AG08395 (cell line): ENCODE measurements at places on chromosomes 5 and 9.

DNA sequence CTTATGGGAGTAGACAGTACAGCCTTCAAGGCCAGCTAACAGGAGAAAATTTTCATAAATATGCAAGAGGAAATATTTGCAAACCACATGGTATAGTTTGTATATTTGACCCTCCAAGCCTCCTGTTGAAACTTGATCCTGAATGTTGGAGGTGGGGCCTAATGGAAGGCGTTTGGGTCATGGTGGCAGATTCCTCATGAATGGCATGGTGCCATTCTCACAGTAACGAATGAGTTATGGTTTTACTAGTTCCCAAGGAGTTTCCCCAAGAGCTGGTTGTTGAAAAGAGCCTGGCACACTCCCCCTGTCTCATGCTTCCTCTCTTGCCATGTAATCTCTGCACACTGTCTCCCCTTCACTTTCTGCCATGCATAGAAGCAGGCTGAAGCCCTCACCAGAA lies 3.3 kb upstream of the PAIP1 start:
- DNase-seq = no peak

- no peak for DNase-seq
These were observed 29.1 kb upstream of the SEC16A start for GRCh38 chr9:136511670-136512592.

DNA sequence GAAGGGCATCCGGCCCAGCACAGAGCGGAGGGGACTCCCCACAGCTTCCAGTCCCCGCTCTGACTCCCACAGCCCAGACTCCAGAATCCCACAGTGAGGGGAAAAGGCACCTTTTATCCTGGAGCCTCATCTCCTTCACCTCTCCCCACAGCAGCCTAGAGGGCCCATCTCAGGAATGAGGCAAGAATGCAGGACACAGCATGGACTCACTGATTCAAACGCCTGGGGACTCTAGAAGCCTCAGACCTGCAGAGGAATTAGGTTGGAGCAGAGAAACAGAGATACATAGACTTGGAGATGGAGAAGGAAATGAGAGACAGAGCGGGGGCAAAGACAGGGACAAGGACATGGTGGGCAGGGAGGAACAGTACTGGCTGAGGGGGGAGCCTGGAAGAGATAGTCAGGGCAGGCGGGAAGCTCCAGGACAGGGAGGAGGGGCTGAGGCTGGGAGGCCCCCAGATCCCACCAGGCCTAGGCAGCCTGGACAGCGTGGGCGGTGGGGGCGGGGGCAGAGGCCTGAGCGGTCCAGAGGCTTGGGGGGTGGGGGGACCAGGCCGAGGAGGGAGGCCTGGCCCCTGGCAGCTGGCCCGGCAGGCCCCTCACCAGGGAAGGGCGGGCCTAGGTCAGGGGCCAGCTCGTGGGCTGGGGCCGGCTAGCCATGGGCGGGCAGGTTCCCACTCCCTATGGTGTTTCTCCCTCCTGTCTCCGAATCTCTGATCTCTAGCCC lies 15.8 kb downstream of the CNTFR start:
- DNase-seq = no peak

GRCh38 chr5:78895616-78896015 lies 89.5 kb downstream of the ARSB start:
- DNase-seq = no peak

GRCh38 chr5:165201771-165202518 lies 1696.5 kb downstream of the MAT2B start:
- no peak for DNase-seq

DNA sequence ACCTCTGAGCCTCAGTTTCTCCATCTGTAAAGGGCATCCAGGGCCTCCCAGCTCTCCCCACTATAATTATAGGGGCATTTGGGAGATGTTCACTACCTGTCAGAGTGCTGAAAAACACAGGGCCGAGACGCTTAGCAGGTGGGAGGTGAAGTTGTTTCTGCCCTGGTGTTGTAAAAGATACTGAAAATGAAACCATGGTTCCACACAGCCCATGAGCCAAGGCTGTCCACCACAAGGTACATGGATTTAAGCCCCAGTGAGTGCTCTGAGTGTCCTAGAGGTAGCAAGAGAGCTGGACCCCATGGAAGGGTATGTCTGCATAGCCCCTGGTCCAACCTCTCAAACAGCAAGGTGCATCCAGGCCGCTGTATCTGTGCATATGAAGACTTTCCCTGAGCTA lies 137.5 kb downstream of the C5orf15 start:
- DNase-seq = no peak

GRCh38 chr5:172005708-172006320 lies 624 bp downstream of the FBXW11 start:
- peak; percentile 5 for DNase-seq

DNA sequence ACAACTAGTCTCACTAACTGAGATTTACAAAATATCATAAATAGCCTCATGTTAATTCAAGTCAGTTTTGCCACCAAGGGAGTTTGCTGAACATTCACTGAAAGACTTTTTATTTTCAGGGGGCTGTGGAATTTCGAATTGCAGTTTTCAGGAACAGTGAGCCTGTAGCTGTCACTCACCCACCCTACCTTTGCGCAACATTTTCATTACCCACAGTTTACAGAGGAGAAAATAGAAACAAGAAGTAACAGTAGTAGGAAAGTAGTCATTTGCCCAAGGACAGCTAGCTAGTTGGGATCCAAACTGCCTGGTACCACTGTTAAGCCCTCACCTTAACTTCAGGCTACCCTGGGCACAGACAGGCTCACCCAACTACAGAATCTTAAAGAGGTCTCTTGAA lies 154.1 kb downstream of the ADAMTS12 start:
- DNase-seq = no peak

DNA sequence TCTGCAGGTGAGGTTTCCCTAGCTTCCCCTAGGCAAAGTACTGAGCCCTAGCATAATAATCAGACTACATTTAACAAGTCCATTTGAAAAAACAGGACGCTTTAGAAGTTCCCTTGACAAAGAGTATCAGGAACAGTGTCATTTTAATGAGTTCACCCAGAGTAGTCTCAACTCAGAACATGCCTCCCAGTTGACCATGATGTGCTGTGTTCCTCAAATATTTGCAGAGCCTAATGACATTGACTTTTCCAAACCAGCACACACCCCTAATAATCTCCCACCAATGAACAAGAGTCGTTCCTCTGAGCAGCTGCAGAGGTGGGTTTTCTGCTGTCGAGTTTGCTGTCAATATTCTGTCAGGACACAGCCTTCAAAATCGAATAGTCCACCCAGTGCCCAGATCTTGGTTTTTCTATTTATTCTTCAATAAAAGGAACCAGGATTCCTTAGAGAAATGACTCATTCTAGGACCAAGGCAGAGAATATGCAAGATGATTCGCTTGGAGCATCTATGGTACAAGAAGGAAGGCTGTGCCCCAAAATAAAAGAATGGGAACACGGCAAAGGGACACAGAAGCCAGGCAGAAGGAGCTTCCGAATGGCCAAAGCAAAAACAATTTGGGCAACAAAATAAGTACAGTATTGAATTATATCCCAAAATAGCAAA lies 57.6 kb downstream of the OTULIN start:
- DNase-seq = no peak

GRCh38 chr5:134649163-134649835 lies 714 bp downstream of the SEC24A start:
- DNase-seq = peak; percentile 25

DNA sequence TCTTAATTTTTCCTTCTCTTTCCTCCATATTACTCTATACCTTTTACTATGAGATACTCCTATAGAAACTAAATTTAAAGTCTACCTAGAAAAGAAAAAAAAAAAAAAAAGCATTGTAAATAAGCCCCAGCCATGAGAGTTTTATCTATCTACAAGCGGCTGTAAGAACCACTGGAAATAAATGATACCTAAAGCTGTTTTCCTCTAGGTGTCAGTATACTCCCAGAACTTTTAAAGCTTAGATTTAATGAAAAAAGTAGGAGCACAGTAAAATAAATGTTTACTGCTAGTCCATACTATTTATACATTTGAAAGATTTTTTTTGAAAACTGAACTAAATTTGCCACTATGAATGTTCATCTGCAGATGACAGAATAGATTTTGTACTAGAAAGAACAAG lies 26.2 kb downstream of the TYRP1 start:
- peak; percentile 38 for DNase-seq

- DNase-seq = no peak
These were observed 422.1 kb downstream of the PDE4D start for GRCh38 chr5:59471463-59471862.

GRCh38 chr5:592158-592557 lies 20.0 kb upstream of the CEP72 start:
- DNase-seq = no peak

- DNase-seq = peak; percentile 97
These were observed 49.9 kb upstream of the SLIT3 start for GRCh38 chr5:169350759-169351240.

DNA sequence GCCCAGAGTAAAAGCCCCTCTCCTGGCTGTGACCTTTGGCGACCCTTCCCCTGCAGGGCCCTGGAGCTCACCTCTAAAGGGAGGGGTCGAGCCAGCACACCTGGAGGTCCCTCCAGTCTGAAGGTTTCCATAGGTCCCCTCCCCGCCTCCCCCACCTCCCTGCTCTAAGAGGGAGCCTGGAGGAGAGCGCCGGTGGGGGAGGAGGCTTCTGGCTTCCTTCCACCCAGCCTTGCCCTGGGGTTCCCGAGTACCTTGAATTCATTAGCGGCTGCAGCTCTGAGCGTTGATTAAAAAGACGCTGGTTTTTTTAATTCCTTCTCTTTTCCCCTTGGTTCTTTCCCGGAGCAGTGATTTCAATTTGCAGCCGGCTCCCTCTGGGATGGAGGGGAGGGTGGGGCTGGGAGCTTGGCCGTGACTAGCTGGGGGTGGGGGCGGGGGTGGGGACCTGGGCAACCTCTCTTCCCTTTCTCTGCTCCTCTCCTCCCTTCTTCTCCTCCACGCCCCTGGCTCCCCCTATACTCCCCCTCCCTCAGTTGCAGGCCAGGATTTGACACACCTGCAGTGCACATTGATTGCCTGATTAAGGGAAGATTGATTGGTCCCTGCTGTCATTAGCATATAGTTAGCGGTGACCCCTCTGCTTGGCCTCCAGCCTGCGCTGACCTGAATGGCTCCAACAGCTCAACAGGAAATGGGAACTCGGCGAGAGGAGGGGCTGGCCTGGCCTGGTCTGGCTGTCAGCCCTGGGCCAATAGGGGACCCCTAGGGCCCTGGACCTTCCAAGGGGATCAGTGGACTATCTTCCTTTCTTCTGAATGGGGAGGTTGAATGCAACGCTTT lies 67.5 kb upstream of the RAPGEF1 start:
- no peak for DNase-seq

GRCh38 chr5:133806847-133807246 lies 161.6 kb downstream of the C5orf15 start:
- no peak for DNase-seq

DNA sequence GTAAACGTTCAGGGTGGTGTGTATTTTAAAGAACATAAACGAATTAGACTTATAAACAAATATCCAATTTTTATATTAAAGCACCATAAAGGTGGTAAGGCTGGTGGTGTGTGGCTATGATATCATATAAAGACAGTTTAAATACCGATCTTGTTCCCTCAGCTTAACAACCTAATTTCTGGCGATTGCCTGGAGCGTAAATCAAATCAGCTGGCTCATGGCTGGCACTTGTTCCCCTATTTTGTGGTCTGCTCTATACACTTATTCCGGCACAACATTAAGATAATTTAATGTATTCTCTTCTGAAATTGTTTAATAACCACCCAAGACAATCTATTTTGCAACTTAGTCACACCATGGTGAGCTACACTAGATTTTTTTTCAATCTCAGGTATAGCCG lies 2.4 kb upstream of the HAPLN1 start:
- no peak for DNase-seq

GRCh38 chr9:82679472-82679871 lies 383.5 kb downstream of the RASEF start:
- no peak for DNase-seq

- DNase-seq = peak; percentile 49
These were observed 1.2 kb downstream of the UHRF2 start for GRCh38 chr9:6414247-6414641.

DNA sequence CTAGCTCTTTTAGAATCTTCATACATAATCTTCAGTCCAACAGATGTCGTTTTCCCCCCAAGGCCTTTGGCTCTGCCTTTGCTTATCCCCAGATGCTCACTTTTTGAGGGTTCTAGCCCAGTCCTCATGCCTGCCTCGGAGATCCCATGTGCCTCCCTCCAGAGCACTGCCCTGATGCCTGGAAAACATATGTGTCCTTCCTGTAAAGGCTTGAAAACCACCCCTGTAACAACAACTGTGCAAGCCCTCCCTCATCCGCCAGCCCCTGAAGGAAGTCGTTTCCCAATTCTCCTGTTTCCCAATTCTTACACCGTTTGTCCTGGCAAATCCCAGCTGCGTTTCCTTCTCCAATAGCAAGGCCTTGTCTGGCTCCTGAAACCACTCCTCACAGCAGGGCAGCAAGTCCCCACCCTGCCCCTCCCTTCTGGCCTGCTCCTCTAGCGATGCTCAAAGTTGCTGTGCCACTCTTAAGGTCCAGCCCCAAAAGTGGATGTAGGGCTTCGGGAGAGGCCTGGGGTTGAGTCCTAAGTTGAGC lies 52.2 kb downstream of the SLC36A1 start:
- no peak for DNase-seq

DNA sequence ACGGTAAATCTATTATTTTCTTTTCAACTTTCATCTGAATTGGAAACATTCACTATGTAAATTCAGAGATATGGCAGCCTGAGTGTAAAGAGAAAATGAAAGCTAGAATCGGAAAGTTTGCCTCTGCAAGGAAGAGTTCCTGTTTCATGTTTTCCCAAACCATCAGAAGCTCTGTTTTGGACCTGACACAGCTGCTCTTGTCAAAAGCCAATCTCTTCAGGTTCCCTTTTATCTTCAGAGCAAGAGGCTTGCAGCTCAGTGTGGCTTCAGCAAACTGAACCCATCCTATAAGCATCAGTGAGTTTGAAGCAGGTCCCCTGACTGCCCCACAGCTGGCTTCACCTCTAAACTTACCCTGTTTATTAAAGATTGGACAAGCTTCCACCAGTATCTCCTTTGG lies 1099.7 kb downstream of the DTWD2 start:
- no peak for DNase-seq

GRCh38 chr5:77339337-77339890 lies 128.9 kb downstream of the PDE8B start:
- DNase-seq = no peak

- no peak for DNase-seq
These were observed 11.7 kb downstream of the B4GALT7 start for GRCh38 chr5:177611446-177612214.

- DNase-seq = no peak
These were observed 49.6 kb upstream of the ITGA1 start for GRCh38 chr5:52738095-52738506.

DNA sequence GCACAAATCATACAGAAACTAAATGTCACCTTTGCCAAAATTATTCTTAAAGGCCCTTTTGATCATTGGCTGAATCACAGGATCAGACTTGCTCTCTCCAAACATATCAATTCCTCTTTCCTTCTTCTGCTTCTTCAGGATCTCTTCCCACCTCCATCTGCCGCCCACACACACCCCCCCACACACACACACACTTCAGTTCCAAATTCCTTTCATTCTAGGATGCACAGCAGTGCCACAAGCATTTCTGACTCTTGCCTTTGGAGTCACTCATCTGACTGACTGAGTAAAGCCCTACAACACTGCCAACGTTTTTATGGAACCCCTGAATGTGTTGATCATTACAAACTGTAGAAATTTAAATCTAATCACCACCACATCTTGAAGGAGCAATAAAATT lies 22.9 kb downstream of the DNAH5 start:
- DNase-seq = peak; percentile 62

- no peak for DNase-seq
These were observed 409.2 kb downstream of the BNC2 start for GRCh38 chr9:16461137-16461840.

GRCh38 chr5:119318256-119318894 lies 37.4 kb upstream of the TNFAIP8 start:
- no peak for DNase-seq

- peak; percentile 74 for DNase-seq
These were observed 12.7 kb downstream of the GLIPR2 start for GRCh38 chr9:36149197-36149596.
